Activated T-cell treated with anti-CD3 and anti-CD28 coated beads for 1 hour (primary cell): ENCODE measurements at places on chromosomes 12 and 14.

DNA sequence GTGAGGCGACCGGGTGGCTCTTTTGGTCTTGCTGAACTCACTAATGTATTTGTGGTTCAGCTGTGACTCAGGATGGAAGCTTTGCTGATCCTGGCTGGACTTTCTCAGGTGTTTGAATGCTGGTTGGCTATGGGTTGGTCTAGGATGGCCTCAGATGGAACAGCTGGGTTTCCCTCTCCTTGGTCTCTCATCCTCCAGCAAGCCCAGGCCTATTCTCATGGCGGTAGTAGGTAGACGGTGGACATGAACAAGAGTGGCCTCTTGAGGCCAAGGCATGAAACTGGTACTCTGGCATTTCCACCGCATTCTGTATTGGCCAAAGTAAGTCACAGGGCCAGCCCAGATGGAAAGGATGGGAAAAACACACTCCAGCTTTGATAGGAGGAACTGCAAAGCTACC is 11.8 kb upstream of the POLR3B start:
- DNase-seq, result no peak

DNA sequence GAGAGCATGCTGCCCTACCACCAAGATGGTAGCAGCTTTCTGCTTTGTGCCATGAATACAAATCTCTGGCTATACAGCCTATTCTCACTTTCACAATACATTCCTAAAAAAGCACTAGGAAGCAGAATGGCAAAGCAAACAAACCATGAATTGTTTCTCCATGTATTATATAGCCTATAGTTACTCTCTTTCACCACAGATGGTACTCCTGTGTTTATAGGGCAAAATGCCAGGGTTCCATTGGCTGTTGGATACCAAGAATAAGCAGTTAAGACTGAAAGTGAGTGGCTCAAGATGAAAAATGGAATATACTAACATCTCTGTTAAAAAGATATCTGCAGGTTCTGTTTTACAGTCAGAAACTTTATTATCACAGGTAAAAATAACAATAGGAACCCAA is 11.1 kb downstream of the ARF3 start:
- DNase-seq, result no peak

- no peak for DNase-seq
These were observed 186.6 kb upstream of the PLEKHG7 start for GRCh38 chr12:92516277-92516600.

- DNase-seq, result no peak
These were observed 25.8 kb upstream of the PLXNC1 start for GRCh38 chr12:94122591-94122990.

DNA sequence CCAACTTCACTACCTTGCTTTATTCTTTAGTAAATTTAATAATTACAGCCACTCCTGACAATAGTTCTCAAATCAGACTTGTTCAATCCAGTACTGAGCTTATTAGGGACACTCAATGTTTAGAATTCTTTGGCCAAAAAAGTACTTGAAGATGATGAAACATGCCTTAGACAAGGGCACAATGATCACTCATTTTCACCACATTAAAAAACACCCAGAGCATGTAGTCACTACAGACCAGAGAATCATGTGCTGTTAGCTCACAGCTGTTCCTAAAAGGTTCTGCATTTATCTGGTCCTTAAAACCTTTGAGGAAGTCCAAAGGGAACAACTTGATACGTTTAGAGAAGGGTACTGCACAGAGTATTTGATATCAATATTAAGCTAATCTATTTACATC is 98.7 kb downstream of the INSM2 start:
- no peak for DNase-seq

GRCh38 chr12:132596016-132596415 is 14.4 kb downstream of the LRCOL1 start:
- no peak for DNase-seq

DNA sequence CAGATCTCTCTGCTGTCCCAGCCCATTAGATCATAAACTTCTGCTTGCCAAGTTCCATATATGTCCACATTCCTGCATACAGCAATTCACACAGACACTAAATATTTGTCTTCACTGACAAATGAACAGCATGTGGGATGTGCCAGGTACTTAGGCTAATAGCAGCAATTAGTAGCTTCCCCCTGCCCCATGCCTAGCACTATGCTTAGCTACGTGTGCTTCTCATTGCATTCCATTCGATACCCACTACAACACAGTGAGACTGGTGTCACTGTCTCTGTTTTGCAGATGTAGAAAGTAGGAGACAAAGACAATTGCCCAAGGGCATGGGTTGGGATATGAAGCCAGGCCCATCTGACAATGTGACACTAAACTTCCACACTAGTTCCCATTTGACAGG is 308.4 kb downstream of the BCL11B start:
- DNase-seq, result no peak

DNA sequence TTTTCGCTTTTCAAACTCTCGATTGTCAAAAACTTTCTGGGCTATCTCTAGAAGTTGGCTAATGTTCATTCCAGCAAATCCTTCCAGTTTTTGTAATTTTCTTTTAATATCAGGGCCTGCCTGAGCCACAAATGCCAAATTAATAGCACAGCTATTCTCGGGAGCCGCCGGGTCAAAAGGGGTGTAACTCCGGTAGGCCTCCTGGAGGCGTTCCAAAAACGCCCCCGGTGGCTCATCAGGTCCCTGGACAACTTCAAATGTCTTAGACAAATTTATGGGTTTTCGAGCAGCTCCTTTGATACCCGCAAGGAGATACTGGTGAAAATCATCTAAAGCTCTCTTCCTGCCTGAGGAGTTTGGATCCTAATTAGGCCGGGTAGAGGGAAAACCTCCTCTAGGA is 117.9 kb upstream of the PZP start:
- no peak for DNase-seq

GRCh38 chr12:11877869-11878780 is 192.6 kb upstream of the BCL2L14 start:
- DNase-seq, result no peak

DNA sequence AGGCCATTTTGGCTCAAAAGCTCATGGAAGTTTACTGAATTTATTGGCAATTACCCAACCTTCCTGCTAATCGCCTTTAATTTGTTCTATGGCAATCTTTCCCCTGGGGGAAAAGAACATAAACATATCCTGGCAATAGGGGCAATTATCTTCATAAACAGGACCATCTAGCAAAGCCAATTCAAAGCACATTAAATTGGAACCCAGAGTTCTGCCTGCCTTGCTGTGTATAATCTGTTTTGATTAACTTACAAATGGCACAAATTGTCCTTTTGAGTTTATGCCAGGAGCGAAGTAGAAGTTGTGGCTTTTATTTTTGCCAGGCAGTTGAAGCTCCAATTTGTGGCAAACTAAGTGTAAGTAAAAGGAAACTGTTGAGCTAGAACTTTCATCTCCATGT is 68.6 kb downstream of the C12orf50 start:
- DNase-seq, result no peak

DNA sequence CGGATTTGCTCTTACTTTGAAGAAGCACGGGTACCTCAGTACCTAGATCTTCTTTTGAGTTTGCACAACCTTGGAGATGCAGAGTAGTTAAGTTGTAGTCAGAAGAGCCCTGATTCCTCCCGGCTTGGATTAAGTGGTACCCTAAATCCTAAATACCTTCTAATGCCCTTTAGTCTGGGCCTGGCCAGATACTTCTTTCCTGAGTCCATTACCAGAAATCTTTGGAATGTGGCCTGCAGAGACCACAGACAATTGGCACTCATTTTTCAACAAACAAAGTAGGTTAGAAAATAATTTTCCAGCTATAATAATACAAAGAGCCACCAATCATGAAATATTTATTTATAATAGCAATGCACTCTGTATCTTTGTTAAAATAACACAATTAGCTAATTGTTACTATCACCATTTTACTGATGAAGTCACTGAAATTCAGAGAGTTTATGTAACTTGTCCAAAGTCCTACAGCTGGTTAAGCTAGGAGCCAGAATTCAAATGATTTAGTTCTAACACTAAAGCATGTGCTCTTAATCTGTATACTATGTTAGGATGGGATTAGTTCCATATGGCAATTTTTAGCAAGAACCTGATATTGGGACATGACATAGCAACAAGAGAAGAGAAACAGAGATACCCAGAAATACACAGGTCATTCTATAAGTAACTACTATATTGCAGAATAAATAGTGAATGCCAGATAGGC is 132.1 kb upstream of the PDZRN4 start:
- no peak for DNase-seq

- DNase-seq, result no peak
These were observed 354.5 kb upstream of the FOXG1 start for GRCh38 chr14:28412077-28412476.

DNA sequence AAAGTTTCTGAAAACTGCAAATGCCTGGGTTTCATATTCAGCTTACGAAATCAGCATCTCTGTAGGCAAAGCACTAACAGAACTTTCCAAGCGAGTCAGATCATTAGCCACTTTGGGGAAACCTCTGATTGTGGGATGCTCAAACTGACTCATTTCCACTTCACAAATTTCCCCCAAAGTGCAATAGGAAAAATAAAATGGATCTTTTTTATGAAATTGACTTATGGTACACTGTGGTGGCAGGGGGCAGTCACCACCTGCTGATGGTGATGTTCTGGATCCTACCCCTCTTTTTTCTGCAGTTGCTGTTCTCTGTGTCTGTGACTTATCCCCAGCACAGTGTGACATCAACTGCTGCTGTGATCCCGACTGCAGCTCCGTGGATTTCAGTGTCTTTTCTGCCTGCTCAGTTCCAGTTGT is 5.6 kb downstream of the TCTN1 start:
- no peak for DNase-seq

GRCh38 chr12:2215709-2216560 is 163.1 kb downstream of the CACNA1C start:
- DNase-seq, result no peak

GRCh38 chr14:105502446-105503295 is 11.6 kb downstream of the TEDC1 start:
- no peak for DNase-seq

- no peak for DNase-seq
These were observed 1.1 kb downstream of the MLXIP start for GRCh38 chr12:122079532-122080081.

GRCh38 chr12:110936367-110937103 is 16.2 kb upstream of the MYL2 start:
- no peak for DNase-seq

DNA sequence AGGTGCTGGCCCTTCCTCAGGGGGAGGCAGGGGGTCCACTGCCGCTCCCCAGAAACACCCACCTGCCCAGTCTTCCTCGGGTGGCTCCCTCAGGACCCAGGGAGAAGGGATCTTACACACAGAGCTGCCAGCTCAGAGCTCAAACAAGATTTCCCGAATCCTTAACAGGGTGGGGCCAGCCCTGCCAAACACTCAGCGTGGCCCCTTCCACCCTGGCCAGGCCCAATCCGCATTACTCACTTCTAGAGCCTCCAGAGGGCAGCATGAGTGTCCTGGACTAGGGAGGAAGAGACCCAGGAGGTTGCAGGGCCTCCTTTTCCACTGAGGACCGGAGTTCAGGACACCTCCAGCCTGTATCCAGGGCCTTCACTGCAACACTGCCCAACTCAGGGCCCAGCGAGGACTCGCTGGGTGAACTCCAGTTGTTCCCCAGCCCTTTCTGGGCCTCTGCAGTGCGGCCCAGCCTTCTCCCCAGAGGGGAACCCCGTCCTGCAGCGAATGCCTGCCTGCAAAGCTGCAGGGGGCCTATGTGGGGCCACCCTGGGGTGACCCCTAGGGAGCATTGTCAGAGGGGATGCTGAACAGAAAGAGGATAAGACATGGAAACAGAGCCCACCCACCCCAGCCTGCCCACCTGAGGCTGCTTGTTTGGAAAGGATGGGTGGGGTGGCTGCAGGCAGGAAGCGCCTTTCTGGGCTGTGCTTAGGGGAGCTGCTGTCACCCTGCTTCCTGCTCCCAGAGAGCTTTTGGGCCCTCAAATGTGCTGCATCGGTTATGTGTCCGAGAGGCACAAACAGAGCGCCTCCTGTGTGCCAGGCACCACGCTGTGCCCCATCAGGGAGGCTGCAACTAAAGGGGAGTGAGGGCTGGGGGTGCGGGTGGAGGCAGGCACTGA is 43.8 kb downstream of the CCNK start:
- DNase-seq, result no peak

DNA sequence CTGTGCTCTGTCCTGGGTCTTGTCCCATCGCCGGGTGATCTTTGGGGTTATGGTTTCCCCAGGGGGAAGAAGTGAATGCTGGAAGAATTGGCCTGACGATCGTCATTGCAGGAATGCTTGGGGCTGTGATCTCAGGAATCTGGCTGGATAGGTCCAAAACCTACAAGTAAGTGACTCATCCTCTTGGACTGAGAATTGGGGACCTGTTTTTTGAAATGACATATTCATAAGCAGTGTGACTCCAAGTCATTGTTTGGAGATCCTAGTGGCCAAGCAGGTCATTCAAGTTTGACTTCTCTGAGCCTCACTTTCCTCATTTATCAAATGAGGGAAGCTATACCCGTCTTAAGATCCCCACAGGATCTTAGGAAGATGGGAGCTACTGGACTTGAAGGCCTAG is 25.8 kb downstream of the ERG28 start:
- DNase-seq, result no peak
